ENCODE measurements at places on chromosomes 16 and 17.

GRCh38 chr16:52553322-52553721 is 6.4 kb upstream of the TOX3 start:
- no peak for DNase-seq

DNA sequence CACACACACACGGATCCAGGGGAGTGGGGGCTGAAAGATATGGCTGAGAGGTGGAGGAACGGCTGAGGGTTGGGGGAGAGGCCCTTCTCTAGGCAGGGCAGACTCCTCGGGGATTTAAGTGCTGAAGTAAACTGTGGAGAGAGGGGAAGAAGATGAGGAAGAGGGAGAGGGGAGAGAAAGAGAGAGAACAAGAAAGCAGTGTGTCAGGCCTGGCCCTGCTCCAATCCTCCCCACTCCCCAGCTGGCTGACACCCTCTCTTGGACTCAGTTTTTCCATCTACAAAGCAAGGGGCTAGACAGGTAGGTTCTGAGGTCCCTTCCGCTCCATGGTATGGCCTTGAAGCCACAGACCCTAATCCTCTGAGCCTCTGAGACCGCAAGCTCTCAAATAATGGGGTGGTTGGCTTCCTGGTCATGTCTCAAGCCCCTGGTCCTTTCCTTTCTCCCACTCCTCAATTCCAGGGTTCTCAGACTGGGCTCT is 2.0 kb downstream of the VAMP2 start:
- no peak for DNase-seq

- no peak for DNase-seq
These were observed 593.5 kb upstream of the SOX9 start for GRCh38 chr17:71527311-71527710.

DNA sequence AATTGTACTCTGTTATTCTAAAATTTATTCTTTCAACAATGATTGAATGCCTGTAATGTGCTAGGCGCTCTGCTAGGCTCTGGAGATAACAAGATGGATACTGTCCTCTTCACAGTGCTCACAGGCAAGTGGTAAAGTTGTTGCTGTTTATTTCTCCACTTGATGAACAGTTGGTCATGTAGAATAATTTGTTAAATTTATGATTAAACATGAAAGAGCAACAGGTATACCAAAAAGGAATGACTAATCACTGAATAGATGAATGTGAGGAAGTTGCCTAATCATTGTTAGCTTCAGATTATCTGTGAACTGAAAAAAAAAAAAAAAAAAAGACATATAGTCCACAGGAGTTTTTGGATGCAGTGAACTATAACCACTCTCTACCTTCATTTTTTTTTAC is 62.3 kb downstream of the NFATC3 start:
- DNase-seq, result no peak

DNA sequence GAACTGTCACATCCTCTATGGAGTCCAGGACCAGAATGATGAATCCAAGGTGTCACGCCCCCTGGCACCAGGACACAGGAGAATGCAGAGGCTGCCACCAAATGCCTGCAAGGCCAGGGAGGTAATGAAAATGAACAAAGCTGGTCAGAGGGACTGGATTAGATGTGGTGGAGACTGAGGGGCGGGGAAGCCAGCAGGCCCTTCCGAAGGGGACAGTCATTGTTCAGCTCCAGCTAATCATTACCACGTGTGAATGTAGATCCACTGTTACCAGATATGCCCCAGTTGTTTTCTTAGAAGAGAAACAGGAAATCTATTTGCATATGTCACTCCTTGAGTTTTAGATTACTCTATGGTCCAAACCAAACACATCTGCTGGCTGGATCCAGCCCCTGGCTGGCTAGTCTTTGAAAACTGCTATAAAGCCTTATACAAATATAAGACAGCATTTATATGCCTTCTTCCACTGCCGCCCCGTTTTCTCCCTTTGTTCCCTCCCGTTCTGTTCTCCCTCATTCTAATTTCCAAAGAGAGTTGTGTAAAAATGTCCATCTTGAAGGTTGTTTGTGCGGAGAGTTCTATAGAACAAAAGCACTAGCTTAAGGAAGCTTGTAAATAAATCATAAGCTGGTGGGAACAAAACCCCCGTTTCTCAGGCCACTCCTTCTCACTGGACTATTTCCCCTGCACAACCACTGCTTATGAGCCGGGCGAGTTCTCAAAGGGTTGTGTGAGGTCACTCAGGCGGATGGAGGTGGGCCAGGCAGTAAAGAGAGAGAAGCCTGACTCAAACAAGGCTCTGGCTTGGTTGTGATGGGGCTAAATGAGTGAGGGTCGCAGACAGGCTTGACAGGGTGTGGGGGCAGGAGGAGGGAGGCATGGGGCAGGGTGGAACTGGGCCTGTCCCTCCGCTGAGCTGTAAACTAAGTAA is 14.2 kb downstream of the CRYM start:
- DNase-seq, result peak; percentile 55

DNA sequence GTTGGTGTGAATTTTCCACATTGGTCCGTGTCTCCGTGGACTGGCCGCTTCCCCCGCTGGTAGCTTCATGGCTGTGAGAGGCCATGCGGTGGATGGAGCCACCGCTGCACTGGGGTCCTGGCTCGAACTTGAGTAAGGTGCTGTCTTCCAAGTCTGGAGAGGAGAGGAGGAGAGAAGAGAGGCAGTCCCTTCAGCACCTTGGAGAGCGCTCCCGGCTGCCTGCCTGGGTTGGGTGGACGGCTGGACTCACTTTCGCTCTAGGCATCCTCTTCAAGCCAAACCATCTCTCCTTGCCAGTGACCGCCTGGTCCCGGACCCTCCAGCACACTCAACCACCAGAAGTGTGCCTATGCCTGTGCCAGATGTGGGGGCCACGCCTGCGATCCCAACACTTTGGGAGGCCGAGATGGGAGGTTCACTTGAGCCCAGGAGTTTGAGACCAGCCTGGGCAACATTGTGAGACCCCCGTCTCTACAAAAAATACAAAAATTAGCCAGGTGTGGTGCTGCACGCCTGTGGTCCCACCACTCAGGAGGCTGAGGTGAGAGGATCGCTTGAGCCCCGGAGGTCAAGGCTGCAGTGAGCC is 6.2 kb downstream of the JPH3 start:
- peak; percentile 58 for DNase-seq

GRCh38 chr17:74309902-74310301 is 16.1 kb upstream of the KIF19 start:
- no peak for DNase-seq

DNA sequence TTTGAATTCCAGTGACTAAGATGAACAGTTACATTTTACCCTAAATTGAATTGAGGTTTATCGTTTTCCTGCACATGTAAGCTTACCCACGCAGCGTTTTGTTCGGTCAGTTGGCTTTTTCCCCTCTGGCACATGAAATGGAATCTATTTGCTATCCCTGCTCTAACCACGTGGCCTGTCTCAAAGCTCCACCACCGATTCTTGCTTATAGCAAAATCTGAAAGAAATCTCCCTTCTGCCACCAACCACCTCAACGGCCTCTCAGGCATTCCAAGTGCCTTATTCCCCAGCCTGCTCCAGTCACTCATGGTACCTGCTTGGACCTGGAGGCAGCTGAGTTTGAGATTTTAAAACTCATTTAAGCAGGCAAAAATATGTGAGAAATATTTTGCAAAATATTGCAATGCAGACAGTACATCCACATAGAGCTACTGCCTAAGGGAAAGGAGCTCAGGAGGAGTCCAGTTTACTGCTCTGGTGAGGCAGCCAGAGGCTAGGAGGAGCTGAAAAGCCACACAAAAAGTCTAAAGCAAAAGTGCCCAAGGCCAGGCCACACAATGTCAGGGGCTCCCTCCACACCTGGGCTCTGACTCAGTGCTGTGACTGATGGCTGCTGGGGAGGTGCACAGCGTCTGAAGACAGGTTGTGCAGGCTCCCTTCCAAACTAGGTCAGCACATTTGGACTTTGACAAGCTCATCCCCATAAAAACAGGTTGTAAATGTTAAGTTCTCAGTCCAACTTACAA is 26.4 kb downstream of the ARHGAP17 start:
- DNase-seq, result peak; percentile 16

DNA sequence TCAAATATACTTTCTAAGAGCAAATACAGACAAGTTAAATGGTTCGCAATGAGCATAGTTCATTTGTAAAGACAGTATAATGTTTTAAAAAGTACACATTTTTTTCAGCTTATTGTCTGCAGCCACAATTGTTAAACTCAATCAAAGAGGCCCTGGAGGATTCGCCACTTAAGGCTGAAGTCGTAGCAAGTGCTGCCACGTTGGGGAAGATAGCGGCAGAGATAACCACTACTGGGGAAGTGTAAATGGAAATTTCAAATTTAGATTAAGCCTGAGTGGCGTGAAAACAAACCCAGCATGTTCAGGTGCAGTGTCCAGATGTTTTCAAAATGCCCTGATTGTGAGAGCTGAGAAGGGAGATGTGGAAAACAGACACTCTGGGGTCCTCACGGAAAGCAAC is 8.4 kb downstream of the PMP22 start:
- no peak for DNase-seq

DNA sequence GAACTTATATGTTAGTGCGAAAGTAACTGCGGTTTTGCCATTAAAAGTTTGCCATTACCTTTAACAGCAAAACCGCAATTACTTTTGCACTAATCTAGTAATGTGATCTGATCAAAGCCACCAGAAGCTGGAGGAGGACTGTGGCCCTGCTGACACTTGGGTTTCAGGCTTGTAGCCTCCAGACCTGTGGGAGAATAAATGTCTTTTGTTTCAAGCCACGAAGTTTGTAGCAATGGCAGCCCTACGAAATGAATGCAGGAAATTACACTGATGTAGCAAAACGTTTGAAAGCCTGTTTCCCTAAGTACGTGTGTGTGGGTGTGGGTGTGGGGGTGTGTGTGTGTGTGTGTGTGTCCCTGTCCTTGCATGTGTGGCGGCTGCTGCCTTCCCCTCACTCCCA is 66.6 kb downstream of the WSB1 start:
- DNase-seq, result no peak

Measured in right kidney (tissue), 9 donors.